ENCODE measurements at places on chromosomes 3 and 15.

- no peak for DNase-seq
Measured at GRCh38 chr15:77808075-77808474, 175.4 kb upstream of the LINGO1 start.

DNA sequence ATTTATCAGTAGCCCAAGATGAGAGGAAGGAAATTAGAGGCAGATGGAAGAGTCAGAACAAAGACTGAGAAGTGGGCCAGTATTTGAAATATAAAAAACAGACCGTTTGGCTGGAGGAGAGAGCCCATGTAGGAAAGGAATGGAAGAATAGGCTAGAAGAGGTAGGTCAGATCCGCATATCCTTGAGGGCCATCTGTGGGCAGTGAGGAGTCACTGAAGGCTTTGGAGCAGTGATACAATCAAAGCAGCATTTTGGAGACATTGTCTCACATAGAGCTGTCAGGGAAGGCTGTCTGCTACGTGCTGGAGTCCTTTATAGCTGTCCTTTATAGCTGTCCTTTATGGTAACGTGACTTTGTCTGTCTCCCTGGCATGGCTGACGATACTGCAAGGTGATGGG lies 92.0 kb upstream of the VEPH1 start:
- DNase-seq, result no peak

DNA sequence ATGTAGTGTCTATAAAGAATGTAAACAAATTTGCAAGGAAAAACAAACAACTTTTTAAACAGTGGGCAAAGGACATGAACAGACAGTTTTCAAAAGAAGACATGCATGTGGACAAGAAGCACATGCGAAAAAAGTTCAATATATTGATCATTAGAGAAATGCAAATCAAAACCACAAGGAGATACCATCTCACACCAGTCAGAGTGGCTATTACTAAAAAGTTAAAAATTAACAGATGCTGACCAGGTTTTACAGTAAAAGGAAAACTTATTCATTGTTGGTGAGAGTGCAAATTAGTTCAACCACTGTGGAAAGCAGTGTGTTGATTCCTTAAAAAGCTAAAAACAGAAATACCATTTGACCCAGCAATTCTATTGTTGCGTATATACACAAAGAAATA lies 47.1 kb upstream of the LSAMP start:
- DNase-seq, result no peak

- no peak for DNase-seq
Measured at GRCh38 chr3:126832933-126833332, 128.9 kb downstream of the CHCHD6 start.

- peak; percentile 25 for DNase-seq
Measured at GRCh38 chr3:140536926-140537726, 140.7 kb upstream of the TRIM42 start.

GRCh38 chr15:92033314-92033713 lies 179.8 kb downstream of the SLCO3A1 start:
- no peak for DNase-seq

- no peak for DNase-seq
Measured at GRCh38 chr3:25465266-25465860, 37.3 kb downstream of the RARB start.

- DNase-seq, result no peak
Measured at GRCh38 chr15:48996276-48996675, 32.6 kb upstream of the SHC4 start.

- DNase-seq, result no peak
Measured at GRCh38 chr3:47664519-47664918, 85.9 kb upstream of the CSPG5 start.

DNA sequence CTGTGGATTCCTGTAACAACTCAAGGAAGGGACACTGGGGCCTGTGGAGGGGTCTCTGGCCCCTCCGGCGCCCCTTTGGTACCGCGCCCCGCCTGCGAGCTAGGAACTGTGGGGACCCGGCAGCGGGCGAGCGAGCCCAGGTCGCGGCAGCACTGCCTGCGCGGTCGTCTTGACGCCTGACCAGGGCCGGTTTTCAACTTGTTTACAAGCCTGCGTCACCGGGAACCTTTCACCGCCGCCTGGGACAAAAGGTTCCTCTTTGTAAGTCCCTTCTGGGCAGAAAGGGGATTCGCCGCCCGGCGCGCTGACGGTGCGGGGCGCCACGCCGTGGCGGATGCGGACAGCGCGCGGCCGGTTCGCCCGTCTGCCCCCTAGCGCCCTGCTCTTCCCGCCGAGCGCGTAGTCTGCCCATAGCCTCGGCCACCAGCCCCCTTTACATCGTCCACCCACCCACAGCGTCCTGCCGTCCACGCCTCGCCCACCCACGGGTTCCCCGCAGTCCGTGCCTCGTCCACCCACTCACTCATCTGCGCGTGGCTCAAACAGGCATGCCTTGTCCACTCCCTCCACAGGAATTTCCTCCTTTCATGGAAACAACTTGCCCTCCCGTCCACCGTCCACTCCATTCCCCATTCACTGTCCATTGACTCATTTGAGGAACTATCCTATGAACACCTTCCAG lies 5.5 kb upstream of the CFAP100 start:
- DNase-seq, result peak; percentile 79

DNA sequence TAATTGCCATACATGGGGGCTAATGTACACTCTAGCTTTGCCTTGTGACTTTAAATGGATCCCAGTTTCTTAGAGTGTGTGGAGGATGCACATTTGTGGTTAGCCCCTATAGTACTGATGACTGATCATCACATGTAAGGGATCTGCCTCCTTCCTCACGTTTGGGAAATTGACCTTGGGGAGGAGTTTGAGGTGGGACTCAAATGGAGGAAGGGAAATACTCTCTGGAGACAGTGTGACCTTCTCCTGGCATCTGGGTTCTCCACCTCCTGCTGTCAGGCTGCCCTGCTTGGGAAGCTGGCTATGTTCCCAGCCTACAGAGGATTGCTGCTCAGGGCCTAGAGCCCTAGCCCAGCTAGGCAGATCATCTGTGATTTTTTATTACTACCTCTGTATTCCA lies 48.7 kb downstream of the PPM1L start:
- no peak for DNase-seq

Measured in NCI-H1930 (cell line).